ENCODE measurements at places on chromosomes 2 and 18.

DNA sequence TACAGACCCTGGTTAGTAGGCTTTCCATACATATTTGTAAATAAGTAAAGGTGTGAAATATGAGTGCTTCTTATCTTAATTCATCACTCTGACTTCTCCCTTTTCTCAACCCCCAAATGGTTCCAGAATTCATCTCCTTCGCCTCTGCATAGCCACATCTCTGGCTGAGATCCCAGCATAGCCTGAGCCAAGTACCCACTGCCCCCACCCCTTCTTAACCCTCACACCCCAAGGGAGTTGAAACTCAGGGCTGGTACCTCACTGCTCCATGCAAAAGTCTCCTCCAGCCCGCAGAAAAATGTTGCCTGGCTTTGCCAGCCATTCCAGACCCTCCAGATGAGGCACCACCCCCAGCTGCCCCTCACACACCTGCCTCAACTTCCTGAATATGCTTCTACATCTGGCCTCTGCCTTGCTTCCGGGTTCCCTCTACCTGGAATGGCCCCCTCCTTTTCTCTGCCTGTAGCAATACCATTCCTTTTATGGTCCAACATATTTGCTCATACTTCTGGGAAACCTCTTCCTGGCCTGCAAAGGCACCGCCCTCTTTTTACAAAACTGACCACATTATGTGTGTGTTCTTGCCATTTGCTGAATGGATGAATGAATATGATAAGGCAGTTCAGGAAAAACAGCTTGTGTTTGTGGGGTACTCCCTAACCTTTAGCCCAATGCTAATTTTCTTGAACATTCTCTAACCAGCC, 112.8 kb downstream of the CELF4 start:
- no peak for DNase-seq

GRCh38 chr18:598124-598589, 1.4 kb downstream of the CLUL1 start:
- DNase-seq = no peak

DNA sequence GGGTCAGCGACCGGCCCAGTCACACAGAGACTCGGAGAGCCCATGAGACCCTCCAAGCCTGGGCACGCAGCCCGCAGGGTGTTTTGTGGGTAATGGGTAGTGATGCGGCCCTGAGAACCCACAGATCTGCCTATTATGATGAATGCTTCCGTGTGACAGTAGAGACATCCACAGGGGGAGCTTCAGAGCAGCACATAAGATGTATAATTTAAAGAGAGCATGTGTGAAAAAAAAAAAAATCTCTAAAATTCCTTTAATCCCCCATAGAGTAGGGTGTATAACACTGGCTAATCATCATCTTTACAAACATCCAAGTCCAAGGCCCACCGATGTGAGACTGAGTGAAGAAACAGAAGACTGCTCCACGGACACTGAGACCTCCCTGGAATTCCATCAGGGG, 34.6 kb downstream of the BIN1 start:
- no peak for DNase-seq

- no peak for DNase-seq
Measured at GRCh38 chr2:161681046-161681445, 56.8 kb downstream of the SLC4A10 start.

DNA sequence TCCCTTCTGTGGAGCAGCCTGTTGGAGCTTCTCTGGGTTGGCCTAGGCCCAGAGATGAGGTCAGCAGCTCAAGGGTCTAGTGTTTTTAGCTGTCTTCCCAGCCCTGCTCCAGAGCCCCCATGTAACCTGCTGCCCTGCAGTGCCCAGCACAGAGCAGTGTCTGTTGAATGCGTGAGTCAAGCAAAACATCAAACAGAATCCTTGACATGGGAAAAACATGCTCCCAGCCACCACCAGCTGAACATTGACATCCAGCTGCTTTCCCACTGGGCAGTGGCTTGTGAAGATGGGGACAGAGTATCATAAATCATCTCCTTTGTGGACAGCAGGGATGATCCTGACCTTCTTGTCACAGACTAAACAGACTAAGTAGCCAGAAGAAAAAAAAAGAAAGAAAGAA, 22.6 kb downstream of the IMPA2 start:
- no peak for DNase-seq

GRCh38 chr2:212484563-212485080, 54.0 kb downstream of the ERBB4 start:
- no peak for DNase-seq

DNA sequence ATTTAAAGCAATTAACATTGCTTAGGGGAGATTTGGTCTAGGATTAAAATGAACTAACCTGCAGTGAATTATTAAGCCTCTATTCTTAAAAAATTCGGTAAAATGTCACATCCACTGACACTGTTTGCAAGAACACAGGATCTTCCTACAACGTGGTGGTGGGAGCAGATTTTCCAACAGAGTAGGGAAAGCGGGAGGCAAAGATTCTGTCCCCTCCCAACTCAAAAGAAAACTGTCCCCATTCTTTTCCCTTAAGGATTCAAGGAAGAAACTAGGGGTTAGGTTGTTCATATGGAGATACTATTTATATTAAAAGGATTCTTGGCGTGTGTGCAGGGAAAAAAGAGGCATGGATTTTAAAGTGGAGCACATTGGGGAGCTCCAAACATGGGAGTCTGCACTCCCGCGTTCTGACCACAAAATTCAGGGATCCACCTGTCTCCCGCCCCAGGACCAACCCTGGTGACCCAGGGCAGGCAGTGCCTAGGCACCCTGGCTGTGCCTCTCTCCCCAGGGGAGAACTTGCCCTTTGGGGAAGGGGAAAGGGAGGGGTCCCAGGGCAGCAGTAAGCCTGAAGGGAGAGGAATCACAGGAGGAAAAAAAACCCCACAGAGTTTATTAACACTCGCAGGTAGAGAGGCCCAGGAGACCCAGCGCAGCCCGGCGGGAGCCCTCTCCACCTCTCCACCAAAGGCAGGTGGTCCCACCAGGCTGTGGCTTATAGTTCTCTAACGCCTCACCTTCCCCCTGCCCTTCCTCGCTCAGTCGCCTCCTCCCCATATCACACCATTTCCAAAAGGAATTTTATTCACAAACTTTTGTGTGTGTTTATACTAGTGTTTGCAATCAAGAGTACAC, 2.3 kb downstream of the PTGR3 start:
- DNase-seq = no peak

DNA sequence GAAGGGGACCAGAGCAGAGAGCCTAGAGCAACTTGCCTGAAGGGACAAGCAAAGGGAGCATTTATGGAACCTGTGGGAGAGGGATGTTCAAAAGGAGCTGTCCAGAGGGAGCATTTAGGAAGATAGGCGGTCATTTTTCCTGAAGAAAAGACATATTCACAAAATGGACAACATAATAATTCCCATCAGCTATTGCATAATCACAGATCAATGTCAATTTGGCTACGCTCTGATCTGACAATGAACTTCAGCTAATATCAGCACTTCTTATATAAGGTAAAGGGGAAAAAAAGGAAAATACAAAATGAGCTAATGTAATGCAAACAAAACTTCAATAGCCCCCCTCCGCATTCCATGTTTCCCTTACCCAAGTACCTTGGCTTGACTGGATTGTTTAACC, 291.1 kb upstream of the CDH7 start:
- no peak for DNase-seq

DNA sequence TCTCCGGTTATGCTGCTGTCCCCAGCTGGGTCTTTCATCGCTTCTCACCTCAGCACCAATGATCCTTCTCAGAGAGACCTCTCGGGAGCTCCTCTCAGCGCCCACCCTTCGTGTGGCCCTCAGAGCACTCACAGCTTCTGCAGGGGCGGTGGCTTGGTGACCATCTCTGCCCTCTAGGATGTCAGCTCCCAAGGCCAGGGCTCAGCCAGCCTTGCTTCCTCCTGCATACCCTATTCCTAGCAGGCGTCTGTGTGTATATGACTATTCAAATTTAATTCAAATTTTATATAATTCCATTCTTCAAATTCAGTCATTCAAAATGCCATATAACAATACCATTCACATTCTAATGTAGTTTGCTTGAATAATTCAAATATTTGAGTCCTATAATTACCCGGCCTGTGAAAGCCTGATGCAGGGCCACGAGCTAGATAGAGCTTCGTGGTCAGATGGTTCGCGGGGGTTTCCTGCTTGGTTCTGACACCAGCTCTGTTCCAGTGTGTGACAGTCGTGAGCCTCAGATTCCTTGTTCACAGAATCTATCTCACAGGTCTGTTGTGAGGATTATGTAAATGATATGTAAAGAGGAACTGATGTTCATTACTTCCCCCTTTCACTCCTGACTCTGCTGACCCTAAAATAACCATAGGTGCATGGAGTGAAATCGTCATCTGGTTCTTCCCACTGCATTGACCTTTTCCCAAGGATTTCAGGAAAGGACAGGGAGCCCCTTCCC, 94.0 kb upstream of the CNGA3 start:
- no peak for DNase-seq

GRCh38 chr2:10348891-10349290, 46.2 kb downstream of the HPCAL1 start:
- no peak for DNase-seq

GRCh38 chr2:174587579-174587978, 10.0 kb downstream of the WIPF1 start:
- DNase-seq = no peak

DNA sequence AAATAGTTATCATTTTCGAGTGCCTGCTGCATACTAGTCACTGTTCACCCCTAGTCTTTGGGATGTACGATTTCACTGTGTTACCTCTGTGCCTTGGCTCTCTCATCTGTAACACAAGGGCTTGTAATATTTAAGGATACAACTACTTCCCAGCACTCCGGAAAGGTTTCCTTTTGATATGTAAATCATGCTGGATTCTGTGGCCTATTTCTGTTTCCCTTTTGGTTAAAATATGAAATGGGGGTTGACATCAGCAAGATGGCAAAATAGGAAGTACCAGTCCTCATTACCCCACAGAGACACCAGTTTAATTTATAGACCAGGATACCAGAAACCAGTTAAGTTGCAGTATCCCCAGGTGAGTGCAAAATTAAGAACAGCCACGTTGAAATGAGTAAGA, 23.5 kb downstream of the PSMG2 start:
- DNase-seq = no peak

DNA sequence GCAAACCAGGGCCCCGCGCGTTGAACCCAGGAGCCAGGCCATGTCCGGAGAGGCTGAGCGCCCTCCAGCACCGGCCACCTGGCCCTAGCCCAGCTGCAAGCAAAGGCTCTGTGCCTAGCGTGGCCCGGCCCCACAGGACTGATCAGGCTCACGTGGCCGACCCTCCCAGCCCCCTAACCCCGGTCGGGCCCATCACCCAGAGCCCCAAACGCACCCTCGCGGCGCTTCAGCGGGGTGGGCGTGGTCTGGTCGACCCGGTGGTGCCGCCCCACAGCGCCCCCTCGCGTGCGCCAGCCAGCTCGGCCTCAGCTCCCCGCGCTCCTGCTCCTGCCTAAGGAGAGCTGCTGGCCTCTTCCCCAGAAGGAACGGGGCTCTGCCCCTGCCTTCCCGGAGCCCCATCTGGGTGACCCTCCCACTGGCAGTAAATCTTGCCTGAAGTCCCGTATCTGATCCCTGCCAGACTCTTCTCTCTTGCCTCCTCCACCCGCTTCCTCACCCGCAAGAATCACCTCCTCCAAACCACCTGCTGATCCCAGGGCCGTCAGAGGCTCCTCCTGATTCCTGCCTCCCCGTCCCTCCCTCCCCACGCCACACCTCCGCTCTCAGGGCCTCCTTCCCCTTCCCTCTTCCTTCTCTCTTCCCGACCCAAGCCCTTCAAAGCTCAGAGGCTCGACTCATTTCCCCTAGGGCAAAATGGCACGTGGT, 12.3 kb upstream of the TEX51 start:
- no peak for DNase-seq

GRCh38 chr18:6221602-6222014, 193.1 kb downstream of the L3MBTL4 start:
- DNase-seq = no peak

DNA sequence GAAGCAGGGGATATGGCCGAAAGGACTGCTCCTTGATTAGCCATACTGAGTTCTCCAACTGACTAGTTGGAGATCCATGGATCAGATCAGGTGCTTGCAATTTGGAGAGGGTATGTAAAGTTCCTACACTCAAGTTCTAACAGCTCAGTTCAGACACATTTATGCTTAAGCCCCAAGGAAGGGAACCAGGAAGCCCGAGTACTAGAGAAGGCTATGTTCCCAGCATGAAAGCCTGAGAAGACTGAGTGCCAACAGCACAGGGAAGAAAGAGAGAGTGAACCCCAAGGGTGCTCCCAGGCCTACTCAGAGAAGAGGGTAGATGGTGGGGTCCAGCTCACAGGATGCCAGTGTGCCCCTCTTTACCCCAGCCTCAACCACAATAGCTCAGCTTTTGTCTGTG, 16.1 kb upstream of the SPTBN1 start:
- DNase-seq = no peak

DNA sequence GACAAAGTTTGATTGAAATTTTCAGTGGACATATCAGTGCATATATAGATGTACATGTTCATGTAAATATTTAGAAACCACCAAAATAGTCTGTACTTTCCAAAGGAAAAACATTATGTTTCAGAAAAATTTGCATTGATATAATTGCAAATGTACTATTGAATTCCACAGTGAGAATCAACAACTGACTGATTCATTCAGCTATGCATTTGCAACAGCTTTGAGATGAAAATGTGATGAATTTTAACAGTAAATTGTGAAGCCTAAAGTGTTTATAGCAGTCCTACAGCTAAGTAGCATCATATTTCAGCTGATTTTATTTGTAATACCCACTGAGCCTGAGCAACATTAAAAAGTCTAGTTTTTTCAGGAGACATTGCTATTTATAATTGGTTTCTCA, 1647.4 kb upstream of the DDX18 start:
- no peak for DNase-seq

DNA sequence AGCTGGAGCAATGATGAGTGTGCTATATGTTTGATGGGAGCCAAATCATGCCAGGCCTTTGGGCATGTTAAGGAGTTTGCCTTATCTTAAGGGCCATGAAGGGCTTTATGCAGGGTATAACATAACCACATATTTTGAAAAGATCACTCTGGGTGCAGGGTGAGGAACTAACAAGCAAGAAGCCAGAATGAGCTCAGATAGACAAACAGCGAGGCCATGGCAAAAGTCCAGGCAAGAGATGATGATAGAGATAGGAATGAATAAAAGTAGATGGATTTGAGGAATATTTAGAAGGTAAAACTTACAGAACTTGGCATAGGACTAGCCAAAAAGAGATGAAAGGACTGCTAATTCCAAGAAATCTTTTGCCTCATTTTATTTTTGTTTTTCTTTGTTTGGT, 6.7 kb downstream of the GALNT3 start:
- DNase-seq = no peak

All from NCI-H2107 (cell line).